CD4-positive, alpha-beta T cell treated with Interleukin-12 subunit alpha and Interleukin-12 subunit beta, for 1 hour (primary cell): ENCODE measurements at places on chromosomes 6 and 20.

DNA sequence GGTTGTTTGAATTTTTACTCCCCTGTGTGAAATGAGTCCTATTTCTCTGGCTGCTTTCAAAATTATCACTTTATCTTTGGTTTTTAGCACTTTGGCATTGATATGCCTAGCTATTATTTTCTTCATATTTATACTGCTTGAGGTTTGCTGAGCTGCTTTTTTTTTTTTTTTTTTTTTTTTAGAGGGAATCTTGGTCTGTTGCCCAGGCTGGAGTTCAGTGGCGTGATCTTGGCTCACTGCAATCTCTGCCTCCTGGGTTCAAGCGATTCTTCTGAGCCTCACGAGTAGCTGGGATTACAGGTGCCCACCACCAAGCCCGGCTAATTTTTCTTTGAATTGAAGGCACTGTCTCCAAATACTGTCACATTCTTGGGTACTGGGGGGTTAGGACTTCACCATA, 40.6 kb downstream of the STXBP5 start:
- no peak for DNase-seq

- DNase-seq = no peak
These were observed 321.2 kb upstream of the MAP3K7 start for GRCh38 chr6:90907931-90908655.

DNA sequence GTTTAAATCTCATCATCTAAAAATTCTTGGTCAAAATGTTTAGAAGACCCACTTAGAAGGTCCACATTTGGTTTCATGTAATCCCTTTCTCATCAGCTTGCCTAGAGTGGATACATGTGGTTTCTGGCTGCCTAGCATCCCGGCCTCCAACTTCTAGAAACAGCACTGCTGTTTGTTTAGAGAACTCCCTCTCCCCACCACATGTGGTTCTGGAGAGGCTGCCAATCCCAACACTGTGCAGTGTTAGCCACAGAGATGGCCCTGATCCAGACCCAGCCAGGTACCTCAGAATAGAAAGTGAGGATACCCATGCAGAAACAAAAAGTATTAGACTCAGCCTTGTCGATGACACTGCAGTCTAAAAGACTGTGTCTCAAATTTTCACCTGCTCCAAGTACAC, 241.8 kb downstream of the BCKDHB start:
- no peak for DNase-seq

DNA sequence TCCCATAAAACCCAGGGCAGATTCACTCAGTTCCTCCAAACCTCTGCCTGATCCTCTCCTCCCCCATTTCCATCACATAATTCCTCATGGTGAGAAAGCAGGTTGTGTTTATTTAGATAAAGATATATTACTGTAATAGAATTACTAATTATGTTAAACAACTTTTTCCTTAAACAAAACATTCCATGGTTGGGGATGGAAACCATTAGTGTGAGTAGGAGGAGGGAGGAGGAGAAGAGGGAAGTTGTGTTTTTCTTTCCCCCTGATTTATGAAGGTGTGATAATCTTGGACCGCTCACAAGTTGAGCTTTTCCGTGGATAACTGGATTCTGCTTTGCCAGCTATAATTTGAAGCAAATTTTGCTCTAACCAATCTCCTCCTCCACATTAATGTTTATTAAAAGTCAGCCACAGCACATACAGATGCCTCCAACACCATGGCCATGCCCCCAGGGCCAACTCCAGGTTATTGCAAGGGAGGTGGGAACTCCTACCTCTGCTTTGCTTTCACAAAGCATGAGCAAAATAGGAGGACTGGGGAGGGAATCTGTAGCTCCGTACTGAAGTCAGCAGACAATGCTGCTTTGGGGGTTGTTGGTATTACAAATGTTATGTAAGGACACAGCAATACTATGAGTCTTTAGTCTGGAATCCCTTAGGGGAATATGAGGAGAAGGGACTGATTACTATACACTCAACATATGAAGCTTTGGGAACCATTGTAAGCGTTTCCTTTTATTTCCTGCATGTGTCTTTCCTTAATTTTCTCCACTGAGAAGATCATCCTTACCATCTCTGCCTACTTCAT, 542.0 kb downstream of the DHX35 start:
- DNase-seq = no peak
